ENCODE measurements at places on chromosomes 7 and 10. TPM values are rescaled to one million over a fixed set of nuclear protein-coding genes. Genes with fewer than 3 reads are reported as not detected.

ZNF425 gene
- 1.7 TPM for total RNA-seq

PLCE1 gene
- total RNA-seq = 0.80 TPM

UNCX gene
- not detected for total RNA-seq

- no peak for DNase-seq
Measured at GRCh38 chr7:24036033-24036412, 248.0 kb upstream of the NPY start.

DNA sequence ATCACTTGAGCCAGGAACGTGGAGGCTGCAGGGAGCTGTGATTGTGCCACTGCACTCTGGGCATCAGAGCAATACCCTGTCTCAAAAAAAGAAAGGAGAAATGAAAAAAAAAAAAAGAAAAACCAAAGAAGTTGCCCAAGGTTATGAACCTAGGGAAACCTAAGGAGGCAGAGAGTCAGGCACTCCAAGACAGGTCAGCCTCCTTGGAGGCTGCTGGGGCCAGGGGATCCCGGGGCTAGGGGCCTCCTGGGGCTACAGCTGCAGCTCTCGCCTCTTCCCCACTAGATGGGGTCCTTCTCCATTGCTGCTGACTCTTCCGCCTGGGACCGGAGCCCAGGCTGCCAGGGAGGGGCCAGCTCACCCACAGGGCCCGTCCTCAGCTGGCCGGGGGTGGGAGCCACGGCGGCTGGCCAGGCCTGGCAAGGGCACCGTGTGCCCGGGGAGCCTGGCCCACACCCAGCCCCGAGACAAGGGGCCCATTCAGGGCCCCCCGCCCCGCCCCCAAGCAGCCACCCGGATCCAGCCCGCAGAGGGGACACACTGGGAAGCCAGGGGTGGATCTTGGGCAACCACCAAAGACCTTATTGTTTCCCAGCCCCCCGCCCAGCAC lies 1.7 kb upstream of the SPACDR start:
- DNase-seq = peak; percentile 85

DNA sequence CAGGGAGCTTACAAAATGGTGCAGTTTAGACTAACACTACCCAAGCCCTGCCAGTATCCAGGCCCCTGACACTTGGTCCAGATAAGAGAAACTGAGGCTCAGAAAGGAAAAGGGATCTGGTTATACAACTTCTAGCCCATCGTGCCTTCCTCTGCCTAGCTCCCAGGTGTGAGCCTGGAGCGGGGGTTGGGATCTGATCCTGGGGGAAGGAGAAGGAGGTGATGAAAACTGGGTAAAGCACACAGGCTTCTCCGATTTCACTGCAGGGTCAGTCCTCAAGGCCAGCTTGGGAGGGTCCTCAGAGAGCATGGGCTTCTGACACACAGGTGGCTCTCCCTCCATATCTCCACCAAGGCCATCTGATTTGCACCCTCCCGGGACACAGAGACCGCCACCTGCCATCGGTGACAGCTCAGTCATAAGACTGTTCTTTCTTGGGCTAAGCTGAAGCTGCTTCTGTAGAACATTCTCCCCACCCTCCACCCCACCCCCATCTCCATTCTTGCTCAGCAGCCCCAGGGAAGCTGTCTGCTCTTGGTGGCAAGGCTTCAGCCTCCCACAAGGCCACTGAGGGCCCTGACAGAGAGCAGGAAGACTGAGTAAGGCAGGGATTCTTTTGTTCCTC lies 16.4 kb downstream of the SRRM3 start:
- no peak for DNase-seq

- DNase-seq = no peak
Measured at GRCh38 chr10:60664859-60665258, 113.4 kb upstream of the CDK1 start.

DNA sequence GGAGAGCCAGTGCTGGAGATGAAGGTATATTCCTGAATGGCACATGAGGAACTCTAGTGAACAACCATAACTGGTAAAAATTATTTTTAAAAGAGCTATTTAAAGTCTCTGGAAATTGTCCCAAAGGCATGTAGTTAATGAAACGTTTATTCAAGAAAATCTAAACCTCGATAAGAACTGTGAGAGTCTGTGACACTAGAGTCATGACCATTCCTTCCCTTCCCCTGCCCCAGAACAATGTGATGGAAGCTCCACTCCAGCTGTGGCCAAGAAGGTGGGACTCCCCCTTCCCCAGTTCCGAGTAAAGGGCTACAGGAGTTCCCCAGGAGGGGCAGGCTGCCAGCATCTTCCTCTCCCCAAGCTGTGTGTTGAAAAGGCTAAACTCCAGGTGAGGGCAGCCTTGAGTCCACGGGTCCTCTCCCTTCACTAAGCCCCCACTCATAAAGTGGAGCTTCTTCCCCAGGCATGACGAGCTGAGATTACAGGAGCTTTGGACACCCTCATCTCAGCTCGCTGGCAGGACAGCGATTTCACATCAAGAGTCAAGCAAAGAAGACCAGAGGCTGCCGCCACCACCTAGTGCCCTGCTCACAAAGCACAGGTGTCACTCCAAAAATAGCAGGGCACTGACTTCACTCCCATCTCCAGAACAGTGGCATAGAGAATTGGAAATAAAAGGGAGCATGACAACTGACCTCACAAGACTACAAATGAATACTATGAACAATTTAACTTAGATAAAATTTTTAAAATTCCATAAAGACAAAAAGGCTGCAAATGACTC lies 68.5 kb downstream of the NHLRC2 start:
- no peak for DNase-seq
